ENCODE measurements at places on chromosomes 2 and 18.

- no peak for DNase-seq
These were observed 171.2 kb downstream of the ACOXL start for GRCh38 chr2:110903548-110903947.

DNA sequence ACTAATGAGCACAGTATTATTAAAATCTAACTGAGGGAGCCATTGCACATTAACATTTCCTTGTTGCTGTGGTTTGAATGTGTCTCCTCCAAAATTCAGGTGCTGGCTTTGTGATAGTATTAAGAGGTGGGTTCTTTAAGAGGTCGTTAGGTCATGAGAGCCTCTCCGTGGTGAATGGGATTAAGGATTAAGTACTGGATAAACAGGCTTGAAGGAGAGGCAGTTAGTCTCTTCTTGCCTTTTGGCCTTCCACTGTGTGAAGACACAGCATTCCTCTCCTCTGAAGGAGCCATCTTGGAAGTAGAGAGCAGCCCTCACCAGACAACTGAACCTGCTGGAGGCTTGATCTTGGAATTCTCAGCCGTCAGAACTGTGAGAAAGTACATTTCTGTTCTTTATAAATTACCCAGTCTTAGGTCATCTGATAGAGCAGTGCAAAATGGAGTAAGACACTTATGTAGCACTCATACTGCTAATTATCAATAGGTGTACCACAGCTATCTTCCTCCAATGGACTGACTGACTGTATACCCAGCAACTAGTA, 182.7 kb downstream of the MYO3B start:
- no peak for DNase-seq

DNA sequence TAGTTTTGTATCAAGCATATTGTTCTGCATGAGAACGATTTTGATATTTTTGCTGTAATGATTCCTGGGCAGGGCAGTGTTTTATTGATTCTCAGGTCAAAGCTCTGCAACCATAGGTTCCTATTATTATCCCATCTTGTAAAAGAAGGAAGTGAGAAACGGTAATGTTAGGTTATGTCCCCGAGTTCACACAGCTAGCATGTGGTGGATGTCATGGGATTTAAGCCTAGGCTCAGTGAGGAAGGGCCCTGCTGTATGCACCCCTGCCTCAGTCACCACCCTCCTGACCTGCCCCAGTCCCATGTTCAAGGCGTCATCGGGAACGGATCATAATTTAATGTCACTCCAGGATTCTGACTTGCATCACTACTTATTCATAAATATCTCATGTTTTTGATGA, 10.7 kb downstream of the ACP1 start:
- DNase-seq, result no peak

- DNase-seq, result no peak
These were observed 61.5 kb downstream of the G6PC2 start for GRCh38 chr2:168962636-168963035.

GRCh38 chr2:86280191-86280667, 57.2 kb downstream of the REEP1 start:
- DNase-seq, result no peak

DNA sequence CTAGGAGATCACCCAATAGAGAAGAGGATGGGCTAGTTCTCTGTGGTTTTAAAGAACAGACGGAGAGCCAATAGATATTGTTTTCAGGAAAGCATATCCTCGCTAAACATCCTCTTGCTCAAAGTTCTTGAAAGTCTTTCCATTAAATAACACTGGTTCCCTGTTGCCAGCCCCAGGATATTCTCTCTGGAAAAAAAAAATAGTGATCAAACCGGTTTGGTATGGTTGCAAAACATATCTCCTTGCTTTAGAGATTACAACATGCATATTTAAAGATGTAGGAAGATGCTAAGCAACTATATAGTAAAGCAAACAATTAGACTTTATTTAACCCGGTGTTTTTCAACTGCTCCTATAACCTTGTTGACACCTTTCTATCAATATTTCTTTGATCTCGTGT, 211.4 kb downstream of the CMPK2 start:
- no peak for DNase-seq

DNA sequence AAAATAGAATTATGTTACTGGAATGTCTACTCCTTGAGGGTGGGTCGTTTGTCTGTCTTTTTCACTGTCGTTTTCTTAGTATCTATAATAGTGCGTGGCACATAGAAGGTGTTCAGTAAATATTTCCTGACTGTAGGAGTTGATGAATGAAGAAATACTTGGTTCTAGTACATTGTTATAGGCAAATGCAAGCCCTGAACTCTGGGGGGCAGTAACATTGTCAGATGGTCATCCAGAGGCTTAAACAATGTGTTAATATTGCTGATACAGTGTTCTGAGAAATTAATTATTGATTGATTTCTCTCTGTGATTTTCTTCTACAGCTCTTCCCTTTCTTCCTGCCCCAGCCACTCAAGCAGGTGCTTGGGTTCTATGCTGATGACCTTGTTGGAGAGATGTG, 24.4 kb upstream of the THOC1 start:
- DNase-seq, result no peak

- no peak for DNase-seq
These were observed 45.4 kb upstream of the CTAGE1 start for GRCh38 chr18:22463076-22463475.

- no peak for DNase-seq
These were observed 22.5 kb downstream of the AQP12A start for GRCh38 chr2:240713928-240714746.

DNA sequence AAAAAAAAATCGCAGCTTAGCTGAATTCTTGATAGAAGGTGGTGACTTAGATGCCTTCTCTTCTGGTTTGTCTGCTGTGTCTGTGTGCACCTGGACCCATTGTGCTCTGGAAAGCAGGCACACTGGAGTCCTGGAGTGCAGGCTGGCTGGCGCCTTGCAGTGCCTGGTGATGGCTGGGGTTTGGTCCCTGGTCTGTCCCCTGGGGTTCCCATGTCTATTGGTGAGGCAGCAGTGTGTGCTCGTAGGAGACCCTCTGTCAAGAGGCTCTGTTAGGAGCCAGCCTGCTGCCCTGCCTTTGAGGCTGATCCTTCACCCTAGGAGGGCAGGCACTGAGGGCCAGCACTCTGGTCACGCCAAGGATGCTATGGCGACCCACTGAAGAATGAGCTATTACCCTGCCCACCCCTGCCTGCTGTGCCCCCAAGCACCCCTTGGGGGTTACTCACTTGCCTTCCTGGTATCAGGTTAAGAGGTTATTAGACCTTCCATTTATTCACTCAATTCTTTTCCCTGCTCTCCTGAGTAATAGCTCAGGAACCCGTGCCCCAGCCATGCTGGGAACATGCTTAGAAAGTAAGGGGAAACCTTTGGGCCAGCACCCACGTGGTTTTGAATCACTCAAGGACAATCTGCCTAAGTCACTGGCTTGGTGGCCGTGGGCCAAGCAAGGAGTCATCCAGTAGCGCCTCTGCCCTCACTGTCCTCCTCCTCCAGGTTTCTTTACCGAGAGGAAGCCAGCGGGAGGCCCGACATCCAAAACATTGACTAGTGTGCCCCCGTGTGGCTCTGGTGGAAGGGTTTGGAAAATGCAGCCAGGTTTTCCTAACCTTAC, 284.5 kb downstream of the PRKCE start:
- DNase-seq, result no peak

DNA sequence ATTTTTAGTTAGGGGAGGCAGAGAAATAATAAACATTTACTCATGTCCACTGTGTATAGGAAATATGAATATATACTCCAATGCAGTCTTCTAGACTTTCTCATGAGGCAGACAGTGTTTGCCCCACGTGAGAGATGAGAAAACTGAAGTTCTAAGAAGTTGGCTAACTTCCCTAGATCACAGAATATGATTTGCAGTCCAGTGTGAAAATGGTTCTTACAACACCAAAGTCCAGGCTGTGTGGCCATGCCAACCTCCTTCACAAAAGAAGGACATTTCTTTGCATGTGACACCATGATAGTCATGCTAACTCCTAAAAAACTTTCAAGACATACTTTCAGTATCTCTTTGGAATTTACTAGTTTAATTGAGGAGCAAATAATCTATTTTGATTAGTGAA, 143.7 kb downstream of the IRS1 start:
- no peak for DNase-seq

- no peak for DNase-seq
These were observed 21.2 kb downstream of the WDFY1 start for GRCh38 chr2:223923976-223924375.
